Left lobe of liver (tissue), 2 donors: ENCODE measurements at places on chromosomes 1 and 21. TPM values are rescaled to one million over a fixed set of nuclear protein-coding genes. Genes with fewer than 3 reads are reported as not detected.

- no peak for DNase-seq
Measured at GRCh38 chr1:218408942-218409341, 63.8 kb downstream of the TGFB2 start.

- DNase-seq = peak; percentile 77
Measured at GRCh38 chr21:41068967-41069642, 98.9 kb upstream of the BACE2 start.

DNA sequence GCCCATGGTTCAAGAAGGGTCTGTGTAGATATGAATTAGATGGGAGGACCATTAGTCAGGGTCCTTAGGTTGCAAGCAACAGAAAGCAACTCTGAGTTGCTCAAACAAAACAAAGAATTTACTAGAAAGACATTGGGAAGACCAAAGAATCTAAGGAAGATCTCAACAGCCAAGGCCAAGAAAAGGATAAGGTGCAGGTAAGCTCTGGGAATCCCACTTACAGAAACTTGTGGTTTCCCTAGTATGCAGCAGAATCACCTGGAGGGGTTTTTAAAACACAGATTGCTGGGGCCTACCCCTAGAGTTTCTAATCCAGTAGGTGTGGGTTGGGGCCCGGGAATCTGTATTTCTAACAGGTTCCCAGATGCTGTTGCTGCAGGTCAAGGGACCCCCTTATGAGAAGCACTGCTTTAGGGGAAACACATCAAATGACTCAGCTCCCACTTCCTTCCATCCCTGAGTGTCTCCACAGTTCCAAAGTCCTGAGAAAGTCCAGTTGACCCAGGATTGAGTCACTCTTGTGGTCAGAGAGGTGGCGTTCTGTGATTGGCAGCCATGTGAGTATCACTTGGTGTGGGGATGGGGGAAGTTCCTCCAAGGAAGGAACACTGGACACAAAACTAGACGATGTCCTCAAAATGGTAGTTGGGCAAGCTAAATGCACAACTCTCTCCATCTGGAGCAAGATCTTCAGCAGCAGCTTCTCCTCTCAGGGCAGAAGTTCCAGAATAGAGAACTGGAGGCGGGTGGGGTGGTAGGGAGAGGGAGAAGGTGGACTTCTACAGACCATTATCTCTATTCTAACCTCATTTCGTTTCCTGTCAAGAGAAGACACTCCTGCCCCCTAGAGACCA is 24.2 kb upstream of the EYA3 start:
- DNase-seq = no peak

DNA sequence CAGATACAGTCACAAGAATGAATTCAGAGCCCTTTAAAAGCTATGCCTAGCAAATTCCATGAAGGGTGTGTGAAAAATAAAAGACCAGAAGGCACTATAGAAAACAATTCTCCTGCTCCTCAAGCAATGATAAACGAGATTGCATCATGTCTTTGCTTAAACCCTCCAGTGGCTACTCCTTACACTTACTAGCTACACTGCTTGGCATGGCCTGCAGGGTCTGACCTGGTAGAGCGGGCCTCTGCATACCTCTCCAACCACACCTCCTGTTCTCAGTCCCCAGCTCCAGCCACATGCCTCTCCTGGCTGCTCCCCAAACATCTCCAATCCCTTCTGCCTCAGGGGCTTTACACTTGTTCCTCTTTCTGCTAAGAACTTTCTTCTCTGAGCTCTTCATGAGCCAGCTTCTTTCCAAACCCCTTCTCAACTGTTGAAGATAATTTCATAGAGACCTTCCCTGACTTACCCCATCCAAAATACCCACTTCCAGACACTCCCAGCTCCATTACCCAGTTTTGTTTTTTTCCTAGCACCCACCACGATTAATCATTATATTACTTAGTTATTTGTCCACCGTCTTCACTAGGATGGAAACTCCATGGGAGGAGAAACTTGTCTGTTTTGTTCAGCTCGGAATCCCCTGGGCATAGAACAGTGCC is 11.2 kb upstream of the CREG1 start:
- no peak for DNase-seq

- no peak for DNase-seq
Measured at GRCh38 chr1:229318056-229318455, 24.8 kb downstream of the CCSAP start.

The NRIP1 gene
- total RNA-seq = 19.3 TPM

The LCK gene
- total RNA-seq = 1.2 TPM

- DNase-seq = no peak
Measured at GRCh38 chr1:63835128-63835527, 61.3 kb downstream of the ROR1 start.

DNA sequence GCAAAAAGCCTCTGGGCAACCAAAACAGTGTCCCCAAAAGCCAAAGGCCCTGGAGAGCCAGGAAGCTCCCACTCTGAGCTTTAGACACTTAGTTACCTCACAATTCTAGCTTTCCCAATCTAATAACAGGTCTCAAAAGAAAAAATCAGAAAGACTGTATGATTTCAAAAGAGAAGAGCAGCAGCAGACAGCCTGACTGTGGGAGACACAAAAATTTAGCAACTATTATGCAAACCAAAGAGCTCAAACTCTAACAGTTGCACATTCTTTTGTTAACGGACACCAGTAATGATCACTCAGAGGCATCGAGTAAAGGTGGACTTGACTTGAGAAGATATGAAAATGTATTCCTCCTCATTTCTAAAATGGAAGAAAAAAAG is 160.1 kb downstream of the SLC45A1 start:
- no peak for DNase-seq

DNA sequence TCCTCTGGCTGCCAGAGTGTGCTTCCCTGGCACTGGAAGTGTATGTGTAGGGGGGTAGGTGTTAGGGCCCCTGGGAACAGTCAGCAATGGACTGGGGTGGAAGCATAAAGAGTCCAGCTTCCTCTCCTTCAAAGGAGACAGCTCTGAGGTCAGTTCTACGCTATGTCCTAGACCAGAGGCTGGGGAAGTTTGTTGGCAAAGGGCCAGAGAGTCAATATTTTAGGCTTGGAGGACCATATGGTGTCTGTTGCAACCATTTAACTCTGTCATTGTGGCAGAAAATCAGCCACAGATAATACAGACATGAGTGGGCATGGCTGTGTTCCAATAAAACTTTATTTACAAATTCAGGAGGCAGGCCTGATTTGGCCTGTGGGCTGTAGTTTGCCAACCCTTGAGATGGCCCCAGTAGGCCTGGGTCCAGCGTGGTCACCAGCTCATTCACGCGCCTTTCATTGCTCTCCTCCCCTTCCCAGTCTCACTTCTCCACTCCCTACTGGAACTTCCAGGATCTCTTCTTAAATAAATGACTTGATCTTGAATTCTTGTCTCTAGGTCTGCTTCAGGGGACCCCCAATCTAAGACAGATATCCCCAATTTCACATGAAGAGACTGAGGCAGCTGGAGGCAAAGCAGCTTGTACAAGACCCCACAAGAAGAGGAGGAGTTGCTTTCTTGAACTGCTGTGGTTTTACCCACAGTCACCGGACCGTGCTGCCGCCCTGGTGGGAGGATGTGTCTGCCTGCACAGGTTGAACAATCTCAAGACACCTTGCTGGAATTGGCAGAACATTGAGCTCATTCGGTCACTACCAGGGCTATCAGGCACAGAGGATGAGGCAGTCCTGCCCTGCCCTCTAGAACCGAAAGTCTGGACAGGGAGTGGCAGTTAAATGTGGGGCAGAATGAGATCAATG is 162.4 kb upstream of the POU3F1 start:
- no peak for DNase-seq

- peak; percentile 93 for DNase-seq
Measured at GRCh38 chr1:11046625-11047365, at the start of gene MASP2. MASP2 (minus strand) TSS chr1:11047239; CDS start chr1:11047207, 32 bp downstream.

GRCh38 chr1:35112668-35113067 is 33.5 kb downstream of the ZMYM1 start:
- no peak for DNase-seq

GRCh38 chr1:26993237-26994019 is at the start of gene TRNP1:
TRNP1 (plus strand) TSS chr1:26993692; CDS start chr1:26993787, 95 bp downstream.
- DNase-seq = peak; percentile 67

DNA sequence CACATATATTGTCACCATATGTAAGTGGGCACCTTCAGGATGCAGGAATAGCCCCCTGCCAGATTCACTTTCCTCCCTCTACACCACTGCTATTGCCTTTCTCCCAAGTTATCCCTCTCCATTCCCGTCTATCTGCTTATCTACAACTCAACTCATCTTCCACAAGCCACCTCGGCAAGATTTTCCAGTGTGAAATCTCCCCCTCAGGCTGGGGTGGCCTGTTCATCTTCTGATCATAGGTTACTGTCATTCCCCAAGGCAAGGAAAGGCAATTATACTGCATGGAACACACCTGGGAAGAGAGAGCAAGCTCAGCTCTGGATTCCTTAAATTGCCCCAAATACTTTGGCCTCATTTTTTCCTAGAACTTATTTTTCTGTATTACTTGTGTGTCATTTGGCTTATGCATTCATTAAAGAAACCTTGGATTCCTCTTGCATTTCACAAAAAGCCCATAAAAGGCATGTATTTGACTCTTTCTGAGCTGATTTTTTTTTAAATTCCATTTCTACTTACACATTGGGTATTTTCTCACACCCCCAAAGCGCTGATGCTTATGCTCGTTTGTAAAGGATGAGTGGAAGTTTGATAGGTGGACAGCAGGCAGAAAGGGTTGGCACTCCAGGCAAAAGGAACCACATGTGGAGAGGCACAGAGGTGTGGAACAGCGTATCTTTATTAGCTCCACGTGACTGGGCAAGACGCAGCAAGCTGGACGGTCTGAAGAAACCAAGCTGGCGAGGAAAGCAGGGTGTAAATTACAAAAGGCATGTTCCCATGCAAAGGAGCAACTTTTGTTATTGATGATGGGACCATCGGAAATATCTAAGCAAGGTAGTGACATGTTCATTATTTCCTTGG is 169.7 kb upstream of the RAB4A start:
- peak; percentile 37 for DNase-seq

GRCh38 chr1:41623736-41624135 is 139.3 kb upstream of the EDN2 start:
- no peak for DNase-seq

DNA sequence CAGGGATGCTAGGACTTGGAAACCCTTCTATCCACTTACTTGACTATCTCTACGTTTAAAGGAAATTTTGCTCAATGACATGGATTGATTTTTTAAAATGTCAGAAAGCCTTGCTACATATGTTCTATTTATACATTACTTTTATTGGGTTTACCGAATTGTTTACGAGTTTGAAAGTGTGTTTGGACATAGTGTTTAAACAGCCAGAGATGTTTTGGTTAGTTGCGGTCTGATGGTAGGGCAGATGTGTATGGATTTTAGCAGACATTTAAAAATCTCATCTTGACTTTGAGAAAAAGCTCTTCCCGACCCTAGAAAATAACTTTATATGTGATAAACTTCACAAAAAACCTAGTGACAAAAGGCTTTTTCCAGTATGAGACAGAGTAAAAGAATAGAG is 513.7 kb downstream of the PLA2G4A start:
- DNase-seq = no peak

DNA sequence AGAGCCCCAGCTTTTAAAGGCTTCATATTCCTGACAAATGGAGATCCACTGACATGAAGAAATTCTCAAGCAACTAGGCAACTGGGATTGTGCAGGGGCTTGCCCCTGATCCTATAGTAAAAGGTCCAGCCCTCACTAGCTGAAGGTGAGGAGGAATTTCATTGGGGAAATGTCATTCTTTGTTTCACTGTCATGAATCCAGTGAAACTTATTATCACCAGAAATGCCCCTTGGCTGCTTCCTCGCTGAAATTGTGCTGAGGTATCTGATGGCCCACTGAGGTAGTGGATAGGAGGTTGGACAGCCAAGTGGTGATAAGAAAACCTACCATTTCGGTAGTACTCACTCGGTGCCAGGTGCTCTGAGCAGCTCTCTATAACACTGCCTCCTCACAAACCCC is 36.2 kb downstream of the CCN1 start:
- DNase-seq = no peak

DNA sequence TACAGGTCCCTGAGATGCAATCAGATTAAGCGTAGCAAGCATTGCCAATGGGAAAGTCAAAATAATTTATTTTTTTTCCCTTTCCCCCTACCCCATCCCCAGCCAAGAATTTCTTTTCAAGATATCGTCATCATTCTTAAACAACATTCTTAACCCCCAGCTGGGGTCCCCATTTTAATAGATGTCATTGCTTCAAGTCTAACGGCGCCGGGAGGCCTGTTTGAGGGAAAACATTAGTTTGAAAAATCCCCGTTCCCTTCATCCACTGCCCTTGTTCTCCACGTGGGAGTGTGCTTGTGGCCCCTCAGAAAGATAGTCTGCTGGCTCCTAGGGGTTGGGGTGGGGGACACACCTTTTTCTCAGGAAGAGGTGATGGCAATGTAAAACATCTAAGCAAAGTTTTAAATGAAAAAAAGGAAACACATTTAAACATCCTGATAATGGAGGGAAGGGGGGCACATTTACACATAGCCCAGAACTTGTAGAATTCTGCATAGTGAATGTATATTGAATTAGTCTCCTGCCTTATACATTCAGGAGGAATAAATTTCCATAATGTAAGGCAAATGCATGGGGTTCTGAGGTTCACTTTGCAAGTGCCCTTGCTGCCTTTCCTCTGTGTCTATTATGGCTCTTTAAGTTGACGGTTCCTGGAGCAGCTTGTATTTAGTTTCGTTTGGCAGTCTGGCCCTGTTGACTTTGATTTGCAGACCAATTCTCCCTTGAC is 6.8 kb downstream of the TRNP1 start:
- no peak for DNase-seq

GRCh38 chr1:160405331-160405877 is 5.0 kb downstream of the VANGL2 start:
- DNase-seq = no peak

The TMIGD3 gene
- total RNA-seq = 7.8 TPM

GRCh38 chr1:165441166-165441880 is 3.6 kb downstream of the RXRG start:
- no peak for DNase-seq

GRCh38 chr1:169200319-169200718 is 93.8 kb downstream of the ATP1B1 start:
- no peak for DNase-seq

The GNG12 gene
- 17.3 TPM for total RNA-seq

DNA sequence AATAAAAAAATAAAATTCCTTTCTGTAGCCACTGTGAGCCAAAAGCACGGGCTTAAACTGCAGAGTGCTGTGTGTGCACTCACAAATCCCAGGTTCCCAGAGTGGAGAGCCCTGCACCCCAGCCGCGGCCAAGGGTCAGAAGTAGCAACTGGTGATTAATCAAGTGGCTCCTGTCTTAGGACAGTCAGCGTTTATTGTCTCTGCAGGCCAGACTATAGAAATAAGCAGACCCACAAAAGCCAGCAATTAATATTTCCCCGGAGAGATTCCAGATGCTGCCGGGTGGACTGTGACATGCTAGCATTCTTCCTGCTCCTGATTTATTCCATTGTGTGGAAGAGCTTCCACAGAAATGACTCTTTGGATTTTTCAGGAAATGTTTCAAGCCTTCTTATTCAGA is 412.2 kb downstream of the KIF26B start:
- DNase-seq = no peak

The BTBD8 gene
- 3.0 TPM for total RNA-seq

GRCh38 chr1:55860326-55860725 is 645.2 kb upstream of the USP24 start:
- no peak for DNase-seq

The FALEC gene
- total RNA-seq = 0.35 TPM

GRCh38 chr1:28783363-28783762 is 28.6 kb upstream of the OPRD1 start:
- no peak for DNase-seq
